ENCODE measurements at places on chromosomes 5 and 9.

DNA sequence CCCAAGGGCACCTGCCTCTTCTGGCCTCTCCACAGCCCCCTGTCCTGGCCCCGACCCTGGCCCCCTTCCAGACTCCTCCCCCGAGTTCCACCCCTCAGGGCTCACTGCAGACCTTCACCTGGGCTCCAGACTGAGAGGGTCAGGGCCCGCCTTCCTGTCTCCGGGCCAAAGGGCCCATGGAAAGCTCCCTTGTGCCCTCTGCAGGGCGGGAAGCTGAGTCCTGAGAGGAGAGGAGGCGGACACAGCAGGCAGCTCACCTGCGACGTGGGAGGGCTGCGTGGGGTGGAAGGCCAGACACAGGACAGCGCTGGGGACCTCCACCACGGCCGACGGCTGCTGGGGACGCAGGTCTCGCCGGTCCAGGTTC is 20.6 kb downstream of the DYNC2I2 start:
- no peak for DNase-seq

DNA sequence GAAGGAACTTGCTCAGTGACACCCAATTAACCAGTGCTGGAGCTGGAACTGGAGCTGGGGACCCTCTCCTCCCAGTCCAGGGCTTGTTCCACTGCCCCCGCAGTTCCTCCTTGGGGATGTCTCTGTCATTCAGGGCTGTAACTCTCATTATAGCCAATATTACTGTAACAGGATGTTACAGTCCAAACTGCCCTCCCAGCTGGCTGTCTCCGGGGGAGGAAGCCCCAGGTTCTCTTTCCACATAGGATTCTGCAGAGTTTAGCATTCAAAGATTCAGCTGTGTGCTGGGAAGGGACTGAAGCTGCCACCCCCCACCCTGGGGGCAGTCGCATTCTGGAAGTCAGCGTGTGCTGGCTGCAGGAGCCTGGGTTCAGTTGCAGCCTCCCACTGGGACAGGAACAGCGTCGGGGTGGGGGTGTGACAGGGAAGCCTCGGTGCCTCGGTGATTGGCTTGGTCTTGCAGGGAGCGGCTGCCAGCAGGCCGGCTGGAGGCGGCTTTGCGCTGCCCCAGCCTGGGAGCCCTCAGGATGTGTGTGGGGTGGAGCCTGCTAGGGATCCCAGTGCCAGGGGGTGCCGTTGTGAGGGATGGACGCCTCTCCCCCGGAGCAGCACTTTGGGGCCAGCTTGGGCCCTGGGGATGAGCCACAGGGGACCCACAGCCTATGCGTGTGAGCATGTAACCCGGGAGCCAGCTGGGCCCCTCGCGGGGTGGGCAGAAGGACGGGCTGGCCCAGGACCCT is 101.1 kb downstream of the RGS3 start:
- no peak for DNase-seq

GRCh38 chr5:14976486-14976885 is 104.9 kb upstream of the ANKH start:
- no peak for DNase-seq

- no peak for DNase-seq
Measured at GRCh38 chr5:52710310-52710971, 77.3 kb upstream of the ITGA1 start.

GRCh38 chr5:87661784-87662566 is 249.2 kb upstream of the CCNH start:
- no peak for DNase-seq

DNA sequence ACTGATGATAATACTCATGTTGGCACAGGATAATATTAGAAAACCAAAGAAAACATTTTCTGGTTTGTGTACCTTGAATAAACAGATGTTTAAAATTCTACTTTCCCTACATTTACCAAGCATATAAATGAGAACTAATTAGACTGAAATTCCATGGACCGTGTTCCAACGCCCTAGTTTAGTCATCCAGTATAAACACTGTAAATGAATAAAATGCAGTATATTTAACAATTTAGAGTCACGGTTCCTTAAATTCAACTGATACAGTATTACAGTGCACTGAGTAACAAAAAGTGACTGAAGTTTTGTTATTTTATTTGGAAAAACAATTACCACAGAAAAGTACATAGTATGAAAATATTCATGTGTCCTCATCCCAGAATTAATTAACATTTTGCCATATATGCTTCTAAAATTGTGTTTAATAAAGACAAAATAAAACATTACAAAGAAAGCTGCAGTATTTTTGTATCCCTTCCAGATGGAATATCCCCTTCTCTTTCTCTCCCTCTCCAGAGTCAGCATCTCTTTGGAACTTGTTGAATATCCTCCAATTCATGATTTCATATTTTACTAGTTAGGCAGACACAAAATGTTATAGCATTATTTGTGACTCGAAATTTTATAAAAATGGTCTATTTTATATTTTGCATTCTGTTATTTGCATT is 112.5 kb downstream of the HMHB1 start:
- DNase-seq = no peak

- no peak for DNase-seq
Measured at GRCh38 chr5:63085561-63085960, 506.9 kb downstream of the LRRC70 start.

GRCh38 chr5:171524466-171524865 is 105.0 kb downstream of the FGF18 start:
- DNase-seq = no peak

DNA sequence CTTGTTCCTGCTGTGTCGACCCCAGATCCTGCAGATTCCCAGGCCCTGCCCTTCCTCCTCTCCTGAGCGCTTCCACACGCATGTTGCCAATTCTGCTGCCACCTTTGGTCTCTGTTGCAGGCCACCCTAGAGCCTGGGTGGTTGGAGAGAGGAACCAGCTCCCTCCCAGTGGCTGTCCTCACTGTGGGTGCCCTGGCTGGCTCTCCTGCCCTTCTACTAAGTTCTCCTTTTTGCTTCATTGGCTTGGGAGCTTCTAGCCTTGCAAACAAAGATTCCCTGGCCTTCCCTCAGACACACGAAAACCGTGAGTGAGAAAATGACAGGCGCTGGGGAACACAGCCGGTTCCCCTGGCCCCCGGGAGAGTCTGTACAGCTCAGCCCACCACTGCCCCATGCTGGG is 14.2 kb upstream of the NCS1 start:
- no peak for DNase-seq

All from hematopoietic multipotent progenitor cell (in vitro differentiated cells).